Pancreas (tissue), 10 donors: ENCODE measurements at places on chromosomes 5 and 9. TPM values are rescaled to one million over a fixed set of nuclear protein-coding genes. Genes with fewer than 3 reads are reported as not detected.

DNA sequence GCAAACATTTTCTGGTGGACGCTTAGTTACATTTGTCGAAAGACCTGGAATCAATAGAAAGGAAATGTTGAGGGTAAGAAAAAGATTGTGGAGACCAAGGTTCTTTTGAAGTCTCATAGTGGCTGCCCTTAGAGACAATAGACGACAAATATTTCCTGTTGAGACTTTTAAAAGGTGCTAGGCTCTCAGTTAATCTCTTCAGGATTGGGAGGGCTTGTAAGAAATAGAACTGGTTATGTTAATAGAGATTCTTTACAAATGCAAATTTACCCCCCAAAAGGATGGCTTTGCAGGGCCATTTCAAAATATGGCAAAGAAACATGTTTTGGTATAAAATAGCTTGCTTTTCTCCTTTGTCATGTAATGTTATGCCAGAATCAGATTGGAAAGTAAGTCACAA lies 428.2 kb upstream of the CTNND2 start:
- DNase-seq: no peak
- H3K27ac ChIP-seq: no peak overlapping the region
- no peak overlapping the region for H3K4me3 ChIP-seq

- no peaks in the 10 kb centered on the region for H3K4me1 ChIP-seq
- no peaks in the 10 kb centered on the region for H3K27me3 ChIP-seq
- H3K27ac ChIP-seq: no peak overlapping the region
- no peak for DNase-seq
- no peaks in the 10 kb centered on the region for H3K36me3 ChIP-seq
Observed at GRCh38 chr9:91847581-91848091, 102.4 kb downstream of the ROR2 start.

- H3K27me3 ChIP-seq: no peaks in the 10 kb centered on the region
- no peak overlapping the region for H3K27ac ChIP-seq
- no peaks in the 10 kb centered on the region for H3K36me3 ChIP-seq
Observed at GRCh38 chr5:113034182-113034773, 57.7 kb downstream of the DCP2 start.

EQTN gene
- 0.33 TPM for polyA plus RNA-seq

DNA sequence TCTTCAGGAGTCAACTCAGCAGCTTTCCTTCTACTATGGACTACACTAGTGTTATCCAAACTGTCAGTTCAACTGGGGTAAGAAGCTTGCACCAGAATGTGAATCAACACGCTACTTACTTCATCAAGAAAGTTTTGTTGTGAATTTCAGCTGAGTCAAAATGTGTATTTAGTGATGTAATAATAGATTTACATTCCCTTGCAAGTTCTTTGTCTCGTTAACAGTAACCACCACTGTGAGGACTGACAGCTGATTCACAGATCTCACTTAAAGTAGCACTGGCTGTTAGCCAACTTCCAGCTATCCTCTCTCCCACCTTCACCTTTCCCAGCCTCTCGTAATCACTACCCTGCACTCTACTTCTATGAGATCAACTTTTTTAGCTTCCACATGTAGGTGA lies 445.3 kb downstream of the NTRK2 start:
- no peak for DNase-seq
- H3K4me1 ChIP-seq: no peaks in the 10 kb centered on the region
- no peaks in the 10 kb centered on the region for H3K27me3 ChIP-seq
- no peak overlapping the region for H3K27ac ChIP-seq
- no peaks in the 10 kb centered on the region for H3K36me3 ChIP-seq

DNA sequence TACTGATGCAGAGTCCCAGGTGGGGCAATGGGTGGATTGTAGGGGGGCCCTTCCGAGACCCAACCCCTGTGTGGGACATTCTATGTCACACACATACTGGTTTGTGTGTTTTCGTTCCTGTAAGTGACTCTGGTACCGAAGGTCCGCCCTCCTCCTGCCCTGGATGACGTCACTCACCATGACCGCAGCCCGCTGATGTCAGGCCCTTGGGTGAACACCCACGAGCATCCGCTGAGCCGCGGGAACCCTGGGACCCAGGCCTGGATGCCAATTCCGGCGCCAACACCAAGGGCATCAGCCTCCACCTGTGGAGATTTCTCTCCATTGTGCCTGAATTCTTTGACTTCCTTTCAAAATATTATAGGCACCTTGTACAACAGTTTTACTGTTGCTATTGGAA lies 184.3 kb downstream of the MTRR start:
- DNase-seq: no peak
- H3K4me3 ChIP-seq: no peak overlapping the region
- no peaks in the 10 kb centered on the region for H3K36me3 ChIP-seq
- H3K27me3 ChIP-seq: no peaks in the 10 kb centered on the region

GRCh38 chr9:81082221-81082620 lies 607.1 kb downstream of the TLE1 start:
- no peaks in the 10 kb centered on the region for H3K27me3 ChIP-seq
- no peaks in the 10 kb centered on the region for H3K4me1 ChIP-seq
- H3K27ac ChIP-seq: no peak overlapping the region
- H3K4me3 ChIP-seq: no peak overlapping the region

DNA sequence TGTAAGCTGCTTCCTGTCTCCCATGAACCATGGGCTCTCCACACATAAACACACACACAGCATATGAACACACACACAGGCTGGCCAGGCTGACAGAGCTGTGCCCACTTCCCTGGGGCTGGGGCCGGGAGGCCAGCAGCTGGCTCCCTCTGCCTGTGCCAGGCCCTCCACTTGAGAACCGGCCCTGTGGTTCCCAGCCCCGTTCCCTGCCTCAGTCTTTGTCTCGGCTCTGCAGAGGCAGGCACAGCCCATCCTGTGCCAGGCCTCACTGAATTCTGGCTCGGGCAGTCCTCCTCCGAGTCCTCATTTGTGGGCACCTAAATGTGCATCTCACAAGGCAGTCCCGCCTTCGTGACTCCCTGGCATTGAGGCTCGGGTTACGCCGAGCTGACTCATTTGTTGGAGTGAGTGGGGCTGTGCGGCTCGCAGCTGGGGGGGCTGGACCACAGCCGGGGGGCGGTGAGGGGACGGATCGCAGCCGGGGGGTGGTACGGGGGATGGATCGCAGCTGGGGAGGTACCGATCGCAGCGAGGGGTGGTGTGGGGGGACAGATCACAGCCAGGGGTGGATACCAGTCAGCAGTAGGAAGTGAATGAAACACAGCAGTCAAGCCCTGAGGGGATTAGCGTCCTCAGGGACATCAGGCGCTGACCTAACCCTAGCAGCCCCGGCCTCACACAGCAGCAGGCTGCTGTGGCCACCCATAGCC lies 72.3 kb downstream of the PSMB7 start:
- no peak for DNase-seq
- H3K36me3 ChIP-seq: no peaks in the 10 kb centered on the region
- no peaks in the 10 kb centered on the region for H3K4me1 ChIP-seq
- no peak overlapping the region for H3K4me3 ChIP-seq
- no peak overlapping the region for H3K27ac ChIP-seq
- no peaks in the 10 kb centered on the region for H3K27me3 ChIP-seq

- no peak overlapping the region for H3K4me3 ChIP-seq
- DNase-seq: no peak
- no peaks in the 10 kb centered on the region for H3K27me3 ChIP-seq
- H3K27ac ChIP-seq: no peak overlapping the region
Observed at GRCh38 chr9:125763394-125763801, 16.2 kb downstream of the PBX3 start.

TPPP gene
- polyA plus RNA-seq: 6.4 TPM

- H3K4me1 ChIP-seq: no peaks in the 10 kb centered on the region
- H3K27me3 ChIP-seq: no peaks in the 10 kb centered on the region
- H3K27ac ChIP-seq: no peak within 1 kb of the TSS
- DNase-seq: no peak
- no peaks in the 10 kb centered on the region for H3K36me3 ChIP-seq
- H3K4me3 ChIP-seq: no peak within 1 kb of the TSS
Observed at GRCh38 chr5:76622973-76623596, at the start of gene F2RL2. Gene F2RL2 (minus strand): TSS chr5:76623403. CDS start chr5:76623230, 173 bp downstream.

- DNase-seq: no peak
- H3K36me3 ChIP-seq: no peaks in the 10 kb centered on the region
- no peaks in the 10 kb centered on the region for H3K4me1 ChIP-seq
- no peaks in the 10 kb centered on the region for H3K27me3 ChIP-seq
- H3K27ac ChIP-seq: no peak overlapping the region
Observed at GRCh38 chr5:9834871-9835770, 205.0 kb upstream of the TAS2R1 start.

- no peak overlapping the region for H3K27ac ChIP-seq
- H3K4me1 ChIP-seq: no peaks in the 10 kb centered on the region
- H3K4me3 ChIP-seq: no peak overlapping the region
Observed at GRCh38 chr9:849431-849830, 7.9 kb downstream of the DMRT1 start.
